ENCODE measurements at places on chromosomes 13 and 19.
A peak's percentile ranks its signal among the peaks of the same experiment; 100 is the strongest.

DNA sequence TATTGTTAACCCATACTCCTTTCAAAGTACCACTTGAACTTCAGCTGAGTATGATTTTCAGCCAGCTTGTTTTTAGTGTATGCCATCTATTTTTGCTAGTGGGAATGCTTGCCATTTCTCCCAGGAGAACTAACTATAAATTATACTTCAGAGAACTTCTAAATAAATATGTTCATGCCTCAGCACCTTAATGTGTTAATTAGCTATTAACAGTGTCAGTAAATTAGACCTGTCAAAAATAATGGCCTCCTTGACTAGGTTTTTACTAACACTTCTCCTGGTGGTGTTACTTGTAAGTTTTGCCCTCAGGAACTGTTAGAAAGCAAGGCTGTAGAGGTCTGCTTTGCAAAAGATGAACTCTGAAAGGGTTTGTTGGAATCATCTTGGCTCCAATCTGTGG lies 4.5 kb downstream of the CLDN10 start:
- DNase-seq, result no peak

- DNase-seq, result no peak
These were observed 18.1 kb upstream of the UBE2L5 start for GRCh38 chr13:30404207-30404606.

DNA sequence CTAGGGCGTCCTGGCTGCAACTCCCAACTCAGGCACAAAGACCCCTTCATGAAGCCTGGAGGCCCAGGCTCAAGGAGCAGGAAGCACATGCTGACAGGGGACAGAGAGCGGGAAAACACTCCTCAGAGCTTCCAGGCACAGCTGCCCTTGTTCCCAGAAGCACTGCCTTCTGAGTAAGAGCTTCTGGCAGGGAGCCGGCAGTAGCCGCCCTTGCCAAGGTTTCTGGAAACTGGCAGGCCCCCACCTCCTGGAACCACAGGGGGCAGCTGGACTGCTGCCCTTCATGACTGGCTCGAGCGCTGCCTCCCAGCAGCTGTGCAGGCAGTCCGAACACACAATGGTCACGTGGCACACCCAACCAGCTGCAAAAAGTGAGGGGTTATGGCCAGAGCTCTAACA lies 33.6 kb upstream of the EPHX3 start:
- no peak for DNase-seq

GRCh38 chr19:45142726-45143110 lies 18.1 kb downstream of the NKPD1 start:
- DNase-seq, result no peak

GRCh38 chr19:1896508-1896907 lies 8.7 kb upstream of the ADAT3 start:
- no peak for DNase-seq

GRCh38 chr19:54002495-54003315 lies 11.3 kb downstream of the CACNG6 start:
- no peak for DNase-seq

GRCh38 chr19:42191855-42192254 lies 25.6 kb downstream of the DEDD2 start:
- no peak for DNase-seq

GRCh38 chr13:105894697-105895096 lies 640.8 kb downstream of the EFNB2 start:
- DNase-seq, result no peak

GRCh38 chr13:107600971-107601370 lies 614.4 kb downstream of the LIG4 start:
- no peak for DNase-seq

GRCh38 chr13:84730376-84730775 lies 848.1 kb upstream of the SLITRK1 start:
- DNase-seq, result no peak

- no peak for DNase-seq
These were observed 92.8 kb downstream of the EPSTI1 start for GRCh38 chr13:42899266-42899665.

GRCh38 chr19:45187421-45188100 lies 9.0 kb downstream of the BLOC1S3 start:
- DNase-seq, result no peak

- no peak for DNase-seq
These were observed 7.8 kb upstream of the LYPD5 start for GRCh38 chr19:43809762-43810696.

DNA sequence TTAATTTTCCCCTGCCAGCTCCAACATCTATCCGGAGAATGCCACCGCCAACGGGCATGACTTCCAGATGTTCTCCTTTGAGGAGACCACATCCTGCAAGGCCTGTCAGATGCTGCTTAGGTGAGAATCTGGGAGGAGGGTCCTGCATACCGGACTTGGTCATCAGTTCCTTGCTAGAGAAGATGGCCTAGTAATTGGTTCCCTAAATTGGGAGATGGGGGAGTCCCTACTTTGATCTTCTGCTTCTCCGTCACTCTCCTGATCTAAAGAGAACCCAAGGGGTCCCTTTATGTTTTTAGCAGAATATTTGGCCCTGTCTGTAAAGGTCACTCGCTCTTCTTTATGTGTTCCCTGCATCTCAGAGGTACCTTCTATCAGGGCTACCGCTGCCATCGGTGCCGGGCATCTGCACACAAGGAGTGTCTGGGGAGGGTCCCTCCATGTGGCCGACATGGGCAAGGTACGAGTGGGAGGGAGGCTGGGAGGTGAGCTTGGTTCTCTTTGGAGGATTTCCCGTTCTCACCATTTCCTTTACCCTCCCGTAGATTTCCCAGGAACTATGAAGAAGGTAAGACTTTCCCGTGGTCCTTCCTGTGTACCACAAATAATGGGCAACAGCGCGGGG lies 54.1 kb upstream of the ADGRE1 start:
- no peak for DNase-seq

- no peak for DNase-seq
These were observed 574.2 kb downstream of the TBC1D4 start for GRCh38 chr13:74907788-74908187.

GRCh38 chr13:48505597-48506091 lies 27.2 kb downstream of the RCBTB2 start:
- DNase-seq, result peak; percentile 44

DNA sequence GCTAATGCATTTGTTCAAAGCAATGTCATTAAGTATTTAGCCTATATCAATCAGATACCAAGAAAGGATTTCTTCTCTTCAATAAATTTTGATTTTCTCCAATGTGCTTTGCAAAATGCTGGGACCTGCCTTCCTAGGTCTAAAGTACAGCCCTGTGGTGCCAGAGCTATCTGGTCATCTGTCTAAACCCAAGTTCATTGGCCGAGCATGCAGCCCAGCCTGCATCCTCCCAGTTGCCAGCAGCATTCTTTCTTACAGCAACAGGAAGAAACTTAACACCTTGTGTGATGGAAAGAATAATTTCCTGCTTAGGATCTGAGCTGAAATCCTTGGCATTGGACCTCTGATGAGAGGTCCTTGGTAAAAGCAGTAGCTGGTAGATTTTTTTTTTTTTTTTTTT lies 310.0 kb downstream of the RBM26 start:
- no peak for DNase-seq

GRCh38 chr19:17125062-17125727 lies 49.6 kb downstream of the MYO9B start:
- peak; percentile 18 for DNase-seq

DNA sequence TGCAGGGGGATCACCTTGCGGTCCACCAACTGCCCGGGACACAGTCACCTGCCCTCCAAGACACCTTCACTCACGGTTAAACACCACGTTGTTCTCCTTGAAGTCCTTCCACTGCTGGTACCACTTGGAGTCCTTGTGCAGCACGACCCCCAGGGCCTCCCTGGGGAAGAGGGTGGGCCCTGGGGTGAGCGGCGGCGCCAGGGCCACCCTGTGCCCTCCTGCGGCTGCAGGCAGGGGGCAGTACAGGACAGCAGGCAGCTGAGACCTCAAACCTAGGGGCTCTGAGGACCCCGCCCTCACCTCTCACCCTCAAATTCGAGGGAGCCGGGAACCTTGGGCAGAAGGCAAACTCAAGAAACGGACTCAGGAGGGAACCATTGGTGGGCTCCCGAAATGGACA lies 7.5 kb upstream of the CTXN1 start:
- no peak for DNase-seq

- DNase-seq, result no peak
These were observed 621 bp downstream of the SOX21 start for GRCh38 chr13:94711561-94712286.

DNA sequence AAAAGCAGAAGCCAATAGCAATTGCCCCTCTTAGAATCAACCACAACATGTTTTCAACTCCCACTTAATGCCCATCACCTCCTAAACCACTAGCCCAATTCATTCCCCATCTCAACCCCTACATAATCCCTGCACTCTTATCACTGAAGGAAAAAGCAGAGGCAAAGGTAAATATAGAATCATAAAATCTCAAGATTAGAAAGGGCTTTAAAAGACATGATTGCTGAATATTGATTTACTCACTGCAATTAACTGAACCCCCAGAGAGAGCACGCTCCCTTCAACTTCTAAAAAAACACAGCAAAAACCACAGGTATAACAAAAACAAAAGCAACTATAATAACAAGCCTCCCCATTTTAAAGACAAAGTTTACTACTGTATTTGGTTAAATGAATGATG lies 15.1 kb upstream of the POU4F1 start:
- DNase-seq, result no peak

DNA sequence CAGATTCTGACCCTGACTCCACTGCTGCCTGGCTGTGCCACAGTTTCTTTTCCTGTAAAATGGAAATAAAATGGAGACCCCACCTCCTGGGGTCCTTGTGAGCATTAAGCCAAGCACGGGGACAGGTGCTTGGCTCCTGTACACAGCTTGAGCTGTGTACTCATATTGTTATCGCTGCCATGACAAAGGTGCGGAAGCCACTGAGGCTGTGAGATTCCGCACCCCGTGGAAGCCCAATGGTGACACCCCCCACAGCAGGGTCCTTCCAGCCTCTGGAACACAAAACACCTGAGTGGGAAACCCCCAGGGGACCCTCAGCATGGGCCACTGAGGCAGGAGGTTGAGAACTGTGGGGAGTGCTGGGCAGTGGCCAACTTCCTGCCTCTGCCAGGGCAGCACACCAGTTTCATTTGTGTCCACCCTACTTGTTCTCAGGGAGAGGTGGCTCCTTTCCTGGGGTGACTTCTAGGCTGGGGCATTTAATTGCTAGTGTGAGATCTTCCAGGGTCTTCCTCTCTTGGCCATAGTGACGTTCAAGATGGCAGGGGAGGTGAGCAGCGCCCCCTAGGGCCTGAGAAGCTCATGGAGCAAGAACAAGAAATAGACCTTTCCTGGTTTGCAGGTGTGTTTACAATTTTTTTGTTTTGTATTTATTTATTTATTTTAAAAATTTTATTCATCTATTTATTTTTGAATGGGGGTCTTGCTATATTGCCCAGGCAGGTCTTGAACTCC lies 5.4 kb upstream of the JSRP1 start:
- DNase-seq, result peak; percentile 75

DNA sequence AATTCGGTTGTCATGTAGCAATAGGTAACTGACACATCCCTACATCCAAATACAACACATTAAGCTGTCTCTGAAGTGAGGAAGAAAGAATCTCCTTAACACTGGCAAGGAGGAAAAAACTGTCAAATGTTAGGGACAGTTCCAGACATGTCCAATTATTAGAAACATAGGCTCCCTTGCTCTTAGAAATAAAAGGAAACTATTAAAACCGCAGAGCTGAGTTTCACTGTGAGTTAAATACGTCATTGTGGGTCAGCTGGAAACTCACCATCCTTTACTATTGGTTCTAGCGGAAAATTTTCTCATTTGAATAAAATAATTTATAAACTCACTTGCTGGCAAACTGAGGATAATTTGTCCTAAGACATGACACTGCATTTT lies 40.7 kb downstream of the STARD13 start:
- DNase-seq, result no peak

- DNase-seq, result no peak
These were observed 562.1 kb upstream of the PCDH9 start for GRCh38 chr13:67792151-67792676.

GRCh38 chr13:36067746-36068381 lies 63.3 kb downstream of the DCLK1 start:
- no peak for DNase-seq

- DNase-seq, result peak; percentile 49
These were observed 2.7 kb downstream of the ADGRE5 start for GRCh38 chr19:14383661-14384555.

DNA sequence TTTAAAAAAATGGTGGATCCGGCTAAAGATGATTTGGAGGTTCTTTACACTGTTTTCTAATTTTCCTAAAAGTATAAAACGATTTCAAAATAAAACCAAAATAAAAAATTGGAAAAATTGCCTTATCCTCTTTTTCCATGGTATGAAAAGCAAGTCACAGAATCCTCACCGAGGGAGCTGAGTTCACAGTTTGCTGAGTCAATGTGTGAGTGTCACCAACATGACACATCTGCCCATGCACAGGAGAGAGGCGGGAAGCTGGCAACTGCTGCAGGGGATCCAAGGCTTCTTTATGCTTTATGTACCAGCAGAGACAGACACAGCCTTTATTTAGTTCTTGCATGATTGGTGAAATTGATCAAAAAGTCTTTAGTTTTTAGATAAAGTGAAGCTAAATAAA lies 157.8 kb downstream of the TNFSF13B start:
- no peak for DNase-seq

All from T-cell (primary cell).